ENCODE measurements at places on chromosomes 5 and 9.

DNA sequence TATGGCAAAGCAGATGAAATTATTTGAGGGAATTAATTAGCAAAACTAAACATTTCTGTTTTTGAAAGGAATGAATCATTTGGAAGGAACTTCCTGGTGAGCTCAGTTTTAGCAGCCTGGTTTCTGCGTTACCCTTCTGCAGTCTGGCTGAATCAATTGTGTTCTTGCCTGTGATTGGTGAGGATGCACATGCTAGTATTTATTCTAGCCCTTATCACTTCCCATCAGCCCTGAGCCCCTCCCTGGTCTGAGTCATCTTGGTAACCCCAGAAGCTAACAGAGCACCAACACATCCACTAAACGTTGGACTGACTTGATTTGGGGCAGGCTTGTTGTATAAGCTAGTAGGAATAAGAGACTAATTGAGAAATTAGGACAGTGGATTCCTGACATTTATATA lies 6.6 kb downstream of the TJP2 start:
- DNase-seq: no peak

DNA sequence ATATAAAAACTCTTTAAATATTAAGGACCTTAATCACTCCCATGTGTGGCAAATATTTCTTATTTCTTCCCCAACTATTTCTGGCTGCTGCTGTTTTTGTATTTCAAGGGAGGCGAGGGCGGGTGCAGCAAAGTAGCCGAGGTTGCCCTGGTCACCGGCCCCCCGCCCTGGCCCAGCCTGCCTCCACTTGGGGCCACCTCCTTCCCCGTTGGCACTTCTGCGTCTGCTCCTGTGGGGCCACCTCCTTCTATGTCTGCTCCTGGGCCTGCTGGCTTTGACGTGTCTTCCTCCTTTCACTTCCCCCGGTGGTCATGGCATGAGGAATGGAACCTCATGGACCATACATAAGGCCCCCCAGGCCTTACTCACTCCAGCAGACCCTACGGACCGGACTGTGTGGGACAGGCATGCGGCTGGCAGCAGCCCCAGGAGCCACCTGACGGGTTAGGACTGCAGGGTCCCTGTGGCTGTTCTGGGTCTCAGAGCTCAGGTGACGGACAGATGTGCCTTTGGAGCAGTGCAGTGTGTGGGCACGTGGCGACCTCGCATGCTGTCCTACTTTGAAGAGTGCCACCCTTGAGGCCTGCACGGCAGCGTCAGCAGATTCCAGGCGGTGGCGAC lies 5.8 kb upstream of the ENTPD8 start:
- peak; percentile 71 for DNase-seq

DNA sequence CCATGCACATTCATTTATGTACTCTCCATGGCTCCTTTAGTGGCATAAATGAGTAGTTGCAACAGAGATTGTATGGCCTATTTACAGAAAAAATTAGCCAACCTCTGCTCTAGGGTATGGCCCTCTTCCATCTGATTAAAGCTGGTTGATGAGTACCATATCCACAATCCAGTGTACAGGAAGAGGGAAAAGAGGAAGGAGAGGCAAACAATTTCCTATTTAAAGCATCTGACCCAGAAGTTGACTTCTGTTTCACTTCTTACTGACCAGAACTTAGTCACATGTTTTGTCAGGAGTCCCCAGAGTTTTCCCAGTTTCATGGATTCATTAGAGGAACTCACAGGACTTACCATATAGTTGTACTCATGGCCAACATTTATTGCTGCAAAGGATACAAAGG lies 68.6 kb upstream of the STARD4 start:
- DNase-seq: no peak

- DNase-seq: no peak
Measured at GRCh38 chr5:110359221-110359620, 367.2 kb downstream of the TMEM232 start.

DNA sequence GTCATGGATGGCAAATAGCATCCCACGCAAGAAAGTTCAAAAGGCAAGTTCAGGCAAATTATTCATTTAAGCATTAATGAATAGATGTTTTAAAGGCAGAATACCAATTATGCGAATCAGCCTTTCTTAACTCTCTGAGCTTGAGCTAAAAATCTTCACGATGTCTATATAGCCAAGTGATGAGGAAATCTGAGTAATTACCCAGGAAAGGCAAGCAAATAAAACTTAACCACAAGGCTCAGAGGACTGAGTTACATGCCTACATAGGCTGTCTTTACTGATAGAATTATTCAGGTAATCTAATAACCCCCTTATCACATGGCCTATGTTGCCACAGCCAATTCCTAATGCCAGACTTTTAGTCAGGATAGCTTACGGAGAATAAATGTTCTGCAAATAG lies 120.8 kb upstream of the MTAP start:
- no peak for DNase-seq

Measured in spleen (tissue), 13 donors.